EL (cell line): ENCODE measurements at places on chromosomes 3 and 15.
A peak's percentile ranks its signal among the peaks of the same experiment; 100 is the strongest.

DNA sequence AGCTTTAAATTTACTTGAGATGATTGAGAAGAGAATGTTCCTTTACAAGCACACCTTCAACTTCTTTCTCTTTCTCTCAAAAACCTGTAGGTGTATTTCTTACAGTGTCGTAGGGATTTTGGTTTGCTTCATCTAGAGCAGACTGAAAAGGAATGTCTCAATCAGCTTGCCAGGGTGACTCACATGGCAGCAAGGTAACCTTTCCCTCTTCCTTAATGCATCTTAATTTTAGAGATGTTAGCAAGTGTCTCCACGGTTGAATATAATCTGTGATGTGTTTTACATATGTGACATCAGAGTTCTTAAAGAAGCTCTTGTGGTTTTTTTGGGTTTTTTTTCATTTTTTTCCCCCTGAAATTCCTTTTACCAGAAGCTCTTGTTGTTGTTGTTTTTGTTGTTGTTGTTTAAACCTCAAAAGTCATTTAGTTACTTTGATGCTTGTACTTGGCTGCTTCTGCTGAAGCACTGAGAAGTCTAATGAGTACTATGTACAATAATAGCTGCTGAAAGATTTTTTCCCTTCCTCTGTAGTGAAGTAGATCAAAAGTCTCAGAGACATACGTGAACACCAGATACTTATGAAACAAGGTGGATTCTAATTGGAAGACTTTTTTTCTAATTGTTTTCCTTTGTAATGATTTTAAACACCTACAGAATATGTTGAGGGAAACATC lies 83.1 kb downstream of the RETNLB start:
- DNase-seq: no peak

- DNase-seq: no peak
These were observed 265.1 kb downstream of the NFKBIZ start for GRCh38 chr3:102114264-102114979.

GRCh38 chr15:30885814-30886213 lies 17.9 kb upstream of the FAN1 start:
- peak; percentile 15 for DNase-seq

- DNase-seq: peak; percentile 66
These were observed 48.2 kb upstream of the FMN1 start for GRCh38 chr15:33242669-33243191.

DNA sequence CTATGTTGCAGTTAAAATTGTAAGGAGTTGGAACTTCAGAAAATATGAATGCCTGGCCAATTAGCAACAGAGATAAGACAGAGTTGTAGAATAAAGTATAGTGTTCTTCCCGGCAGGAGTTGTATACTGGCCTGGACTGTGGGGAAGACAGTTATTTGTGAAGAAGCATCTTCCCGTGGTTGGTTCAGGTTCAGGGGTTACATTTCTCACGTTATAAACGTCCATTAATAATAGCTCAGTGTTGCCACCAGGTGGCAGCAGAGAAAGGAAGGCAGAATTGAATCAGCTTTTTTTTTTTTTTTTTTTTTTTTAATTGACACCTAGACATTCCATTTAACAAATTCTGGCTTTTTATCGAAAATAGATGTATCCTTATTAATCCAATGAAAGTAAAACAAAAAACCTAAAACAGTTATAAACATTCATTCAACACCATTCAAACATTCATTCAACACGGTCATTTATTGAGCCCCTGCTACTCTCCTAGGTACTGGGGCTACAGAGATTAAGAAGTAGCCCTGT lies 66.4 kb upstream of the NR2E3 start:
- DNase-seq: peak; percentile 71

DNA sequence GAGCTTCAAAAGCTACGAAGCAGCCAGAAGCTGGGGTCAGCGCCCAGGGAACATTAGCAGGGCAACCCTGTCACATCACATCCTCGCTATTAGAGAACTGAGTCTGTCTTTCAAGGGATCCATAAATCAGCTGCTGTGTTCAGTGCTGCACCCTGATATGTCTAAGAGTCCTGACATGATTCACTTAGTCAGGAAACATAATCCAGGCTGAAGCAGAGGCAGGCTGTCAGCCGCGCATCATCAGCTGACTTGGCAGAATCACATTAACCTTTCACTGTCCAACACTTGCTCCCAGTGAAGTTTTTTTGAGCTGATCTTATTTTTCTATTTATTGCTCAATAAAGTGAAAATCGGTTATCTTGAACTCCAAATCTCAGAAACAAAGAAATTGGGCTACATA lies 23.5 kb downstream of the MYH15 start:
- DNase-seq: peak; percentile 28

GRCh38 chr3:158911586-158911985 lies 109.7 kb downstream of the MFSD1 start:
- DNase-seq: no peak

- no peak for DNase-seq
These were observed 793 bp upstream of the FANCD2 start for GRCh38 chr3:10025205-10026083.

GRCh38 chr3:137812023-137812422 lies 47.9 kb downstream of the SOX14 start:
- DNase-seq: no peak

- DNase-seq: no peak
These were observed 20.9 kb upstream of the TEX9 start for GRCh38 chr15:56344336-56344735.

GRCh38 chr15:92097474-92098178 lies 244.1 kb downstream of the SLCO3A1 start:
- peak; percentile 22 for DNase-seq

- peak; percentile 83 for DNase-seq
These were observed 596 bp upstream of the LIMD1 start for GRCh38 chr3:45593708-45594601.

DNA sequence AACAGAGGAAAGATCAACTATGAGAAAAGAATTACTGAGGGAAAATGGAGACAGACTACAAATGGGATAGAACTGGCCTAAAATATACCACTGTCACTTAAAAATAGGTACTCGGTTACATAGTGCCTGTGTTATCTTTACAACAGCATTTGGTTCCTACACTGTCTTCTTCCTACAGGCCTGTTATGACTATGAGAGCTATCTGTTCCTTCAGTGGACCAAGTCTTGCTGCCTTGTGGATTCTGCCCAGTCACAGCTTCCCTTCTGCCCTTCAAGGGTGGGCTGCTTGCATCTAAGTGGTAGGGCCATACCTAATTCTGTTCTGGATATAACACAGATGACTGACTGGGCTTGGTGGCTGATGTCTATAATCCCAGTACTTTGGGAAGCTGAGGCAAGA lies 13.8 kb upstream of the ARHGEF3 start:
- DNase-seq: no peak

GRCh38 chr3:50415816-50416215 lies 56.5 kb upstream of the TMEM115 start:
- no peak for DNase-seq

DNA sequence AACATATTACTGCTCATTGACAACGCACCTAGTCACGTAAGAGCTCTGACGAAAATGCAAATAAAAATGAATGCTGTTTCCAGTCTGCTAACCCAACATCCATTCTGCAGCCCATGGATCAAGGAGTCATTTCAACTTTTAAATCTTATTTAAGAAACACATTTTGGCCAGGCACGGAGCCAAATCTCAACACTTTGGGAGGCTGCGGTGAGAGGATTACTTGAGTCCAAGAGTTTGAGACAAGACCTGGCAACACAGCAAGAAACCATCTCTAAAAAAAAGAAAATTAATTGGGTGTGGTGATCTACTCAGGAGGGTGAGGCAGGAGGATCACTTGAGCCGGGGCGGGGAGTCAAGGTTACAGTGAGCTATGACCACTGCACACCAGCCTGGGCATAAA lies 22.4 kb upstream of the TM4SF19 start:
- no peak for DNase-seq

GRCh38 chr15:31975830-31976229 lies 54.5 kb upstream of the CHRNA7 start:
- DNase-seq: no peak
